ENCODE measurements at places on chromosomes 11 and 22.

DNA sequence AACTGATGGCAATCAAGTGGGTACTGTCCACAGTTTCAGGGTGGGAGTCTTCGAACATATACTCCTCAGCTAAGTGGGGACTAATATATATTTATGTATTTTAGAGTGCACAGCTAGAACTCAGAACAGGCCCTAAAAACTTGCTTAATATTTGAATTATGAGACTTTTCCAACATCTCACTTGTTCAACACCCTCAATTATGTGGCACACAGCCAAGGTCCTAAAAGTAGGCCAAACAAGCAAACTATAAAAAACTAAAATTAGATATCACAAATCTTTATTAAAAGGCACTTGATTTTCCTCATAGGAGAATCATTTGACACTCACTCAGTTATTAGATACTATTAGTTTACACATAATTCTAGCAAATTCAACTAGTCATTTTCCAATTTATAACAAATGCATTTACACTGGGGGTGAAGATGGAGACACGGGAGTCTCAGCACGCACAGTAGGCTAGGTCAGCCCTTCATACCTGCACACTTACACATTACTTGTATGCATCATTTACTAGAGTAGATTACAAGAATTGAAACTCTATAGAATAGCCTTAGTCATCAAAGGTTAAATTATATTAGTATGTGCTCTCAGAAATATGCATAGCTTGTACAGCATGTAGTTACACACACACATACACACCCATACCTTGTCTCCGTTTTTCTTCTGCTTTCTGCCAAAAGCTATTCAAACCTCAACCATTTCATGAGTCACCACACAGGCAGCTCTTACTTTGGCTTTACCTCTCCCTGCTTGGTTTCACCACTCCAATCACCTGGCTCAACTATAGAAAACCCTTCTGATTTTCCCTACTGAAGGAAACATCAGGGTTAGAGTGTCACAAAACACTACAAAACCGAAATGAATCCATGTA lies 171.5 kb downstream of the SBF2 start:
- no peak overlapping the region for H3K27ac ChIP-seq
- H3K27me3 ChIP-seq = no peaks in the 10 kb centered on the region
- H3K4me3 ChIP-seq = no peak overlapping the region
- peaks cover 4% of the 10 kb centered on the region for H3K4me1 ChIP-seq

GRCh38 chr22:27212617-27213177 lies 555.3 kb downstream of the MIAT start:
- H3K4me3 ChIP-seq = no peak overlapping the region
- H3K27me3 ChIP-seq = peaks cover 12% of the 10 kb centered on the region
- H3K36me3 ChIP-seq = no peaks in the 10 kb centered on the region
- no peak overlapping the region for H3K27ac ChIP-seq
- H3K4me1 ChIP-seq = no peaks in the 10 kb centered on the region
- no peak for DNase-seq

GRCh38 chr11:1292018-1292643 lies 17.3 kb downstream of the TOLLIP start:
- H3K4me1 ChIP-seq = no peaks in the 10 kb centered on the region
- H3K27me3 ChIP-seq = no peaks in the 10 kb centered on the region
- H3K4me3 ChIP-seq = no peak overlapping the region
- peaks cover 12% of the 10 kb centered on the region for H3K36me3 ChIP-seq

GRCh38 chr11:18011633-18012032 lies 1.2 kb downstream of the SERGEF start:
- peak overlapping the region; percentile 93 for H3K4me3 ChIP-seq
- DNase-seq = no peak
- peaks cover 40% of the 10 kb centered on the region for H3K4me1 ChIP-seq
- peaks cover 2% of the 10 kb centered on the region for H3K36me3 ChIP-seq
- no peaks in the 10 kb centered on the region for H3K27me3 ChIP-seq

- H3K4me1 ChIP-seq = peaks cover 3% of the 10 kb centered on the region
- H3K27ac ChIP-seq = no peak overlapping the region
- no peak overlapping the region for H3K4me3 ChIP-seq
- H3K36me3 ChIP-seq = peaks cover 4% of the 10 kb centered on the region
- no peaks in the 10 kb centered on the region for H3K27me3 ChIP-seq
- DNase-seq = no peak
Observed at GRCh38 chr22:30984317-30984716, 15.3 kb downstream of the TUG1 start.

GRCh38 chr11:2569321-2569721 lies 124.5 kb downstream of the KCNQ1 start:
- DNase-seq = no peak
- H3K4me3 ChIP-seq = no peak overlapping the region
- H3K27me3 ChIP-seq = no peaks in the 10 kb centered on the region
- H3K36me3 ChIP-seq = no peaks in the 10 kb centered on the region
- H3K27ac ChIP-seq = no peak overlapping the region
- H3K4me1 ChIP-seq = no peaks in the 10 kb centered on the region

GRCh38 chr11:15725246-15725645 lies 610.5 kb downstream of the INSC start:
- DNase-seq = no peak
- no peak overlapping the region for H3K27ac ChIP-seq
- no peak overlapping the region for H3K4me3 ChIP-seq
- no peaks in the 10 kb centered on the region for H3K27me3 ChIP-seq

DNA sequence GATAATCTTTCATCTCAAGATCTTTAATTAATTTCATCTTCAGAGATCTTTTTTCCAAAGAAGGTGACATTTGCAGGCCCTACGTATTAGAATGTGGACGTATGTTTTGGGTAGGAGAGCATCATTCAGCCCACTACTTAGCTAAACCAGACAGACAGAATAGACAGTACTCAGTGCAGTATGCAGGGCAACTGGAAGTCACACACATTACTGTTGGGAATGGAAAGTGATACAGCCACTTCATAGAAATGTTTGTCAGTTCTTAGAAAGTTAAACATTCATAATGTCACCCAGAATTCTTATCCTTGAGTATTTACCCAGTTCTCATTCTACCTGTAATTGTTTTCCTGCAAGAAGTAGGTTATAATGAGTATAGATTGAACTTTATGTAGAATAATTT lies 102.9 kb downstream of the PPP6R3 start:
- H3K27me3 ChIP-seq = no peaks in the 10 kb centered on the region
- no peak overlapping the region for H3K4me3 ChIP-seq
- peaks cover 28% of the 10 kb centered on the region for H3K4me1 ChIP-seq
- H3K36me3 ChIP-seq = peaks cover 56% of the 10 kb centered on the region

GRCh38 chr22:42970029-42970428 lies 44.9 kb downstream of the PACSIN2 start:
- no peak overlapping the region for H3K4me3 ChIP-seq
- H3K27ac ChIP-seq = no peak overlapping the region
- H3K4me1 ChIP-seq = peaks cover 40% of the 10 kb centered on the region
- peaks cover 8% of the 10 kb centered on the region for H3K36me3 ChIP-seq

- H3K4me1 ChIP-seq = no peaks in the 10 kb centered on the region
- no peak overlapping the region for H3K27ac ChIP-seq
- no peak for DNase-seq
- no peak overlapping the region for H3K4me3 ChIP-seq
Observed at GRCh38 chr22:29320546-29320945, 5.0 kb upstream of the RASL10A start.

DNA sequence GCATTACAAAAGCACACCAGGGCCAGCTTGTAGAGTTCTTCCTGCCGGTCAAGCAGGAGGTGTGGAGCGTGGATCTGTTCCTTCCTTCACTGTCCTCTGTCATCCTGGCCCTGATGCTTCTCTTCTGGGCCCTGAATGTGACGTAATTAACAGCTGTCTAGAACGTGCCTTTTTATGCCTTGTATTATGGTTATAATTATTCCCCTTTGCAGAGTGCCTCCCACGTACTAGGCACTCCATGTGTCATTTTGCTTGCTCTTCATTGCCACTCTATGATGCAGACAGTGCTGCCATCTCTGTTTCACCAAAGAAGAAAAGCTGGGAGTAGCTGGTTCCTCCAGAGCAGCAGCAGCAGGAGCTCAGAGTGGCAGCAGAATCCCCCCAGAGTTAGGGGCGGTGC lies 132.1 kb upstream of the TTC12 start:
- H3K36me3 ChIP-seq = no peaks in the 10 kb centered on the region
- H3K27ac ChIP-seq = no peak overlapping the region
- peaks cover 13% of the 10 kb centered on the region for H3K27me3 ChIP-seq
- no peak for DNase-seq
- no peak overlapping the region for H3K4me3 ChIP-seq

- H3K36me3 ChIP-seq = no peaks in the 10 kb centered on the region
- no peak overlapping the region for H3K4me3 ChIP-seq
- H3K4me1 ChIP-seq = no peaks in the 10 kb centered on the region
- H3K27ac ChIP-seq = no peak overlapping the region
- H3K27me3 ChIP-seq = peaks cover 9% of the 10 kb centered on the region
Observed at GRCh38 chr11:71097506-71098240, 154.7 kb downstream of the SHANK2 start.

DNA sequence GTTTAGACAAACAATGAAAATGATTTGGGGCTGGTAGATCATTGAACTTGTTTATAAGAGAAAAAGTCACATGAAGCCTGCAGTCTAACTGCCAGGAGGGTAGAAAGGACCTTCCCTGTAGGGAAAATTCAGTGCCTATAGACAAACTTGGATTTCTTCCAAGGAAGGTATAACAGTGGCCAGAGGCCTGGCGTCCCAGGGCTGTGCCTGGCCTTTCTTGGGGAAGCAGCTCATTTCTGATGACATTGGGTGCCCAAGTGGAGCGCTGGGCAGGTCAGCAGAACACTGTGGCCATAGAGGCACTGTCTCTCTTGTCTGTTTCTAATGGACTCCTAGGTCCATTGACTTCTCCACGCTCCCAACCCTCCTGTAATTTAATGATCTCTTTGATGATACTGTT lies 6.6 kb upstream of the FXYD6 start:
- no peaks in the 10 kb centered on the region for H3K4me1 ChIP-seq
- H3K27ac ChIP-seq = no peak overlapping the region
- peaks cover 10% of the 10 kb centered on the region for H3K27me3 ChIP-seq
- H3K4me3 ChIP-seq = no peak overlapping the region
- DNase-seq = no peak
- no peaks in the 10 kb centered on the region for H3K36me3 ChIP-seq

DNA sequence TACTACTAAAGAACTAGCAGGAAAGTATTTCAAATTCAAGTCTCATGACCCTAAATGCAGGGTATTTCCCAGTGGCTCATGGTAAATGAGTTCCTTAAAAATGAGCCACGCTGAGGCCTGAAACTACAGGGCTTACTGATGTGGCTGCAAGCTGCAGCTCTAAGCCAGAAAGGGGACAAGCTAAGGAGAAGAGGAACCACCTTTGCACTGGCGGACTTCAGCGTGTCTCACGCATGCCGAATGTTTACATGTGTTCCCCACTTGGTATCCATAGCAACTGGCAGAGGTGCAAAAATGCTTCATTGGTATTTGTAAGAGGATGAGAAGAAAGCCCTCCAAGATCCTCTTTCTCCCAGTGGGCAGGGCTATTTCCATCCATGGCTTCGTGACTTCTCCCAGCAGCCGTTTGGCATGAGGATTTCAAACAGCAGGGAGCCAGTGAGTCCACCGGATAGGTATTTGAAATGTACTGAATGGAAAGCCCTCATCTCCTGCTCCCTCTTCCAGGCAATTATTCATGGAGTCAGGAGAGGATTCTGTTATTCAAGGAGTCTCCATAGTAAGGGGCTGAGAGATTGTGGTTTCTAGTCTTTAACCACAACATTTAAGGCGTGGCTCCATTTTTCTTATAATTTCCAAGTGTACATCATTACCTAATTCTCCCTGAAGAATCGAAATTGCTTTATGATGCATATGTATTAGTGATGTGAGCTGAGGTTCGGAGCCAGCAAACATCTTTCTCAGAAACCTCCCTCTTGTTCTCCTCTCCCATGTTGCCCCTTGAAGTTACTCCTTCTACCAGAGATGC lies 55.3 kb upstream of the CD44 start:
- peaks cover 93% of the 10 kb centered on the region for H3K4me1 ChIP-seq
- H3K36me3 ChIP-seq = no peaks in the 10 kb centered on the region
- peak overlapping the region; percentile 62 for H3K4me3 ChIP-seq
- DNase-seq = peak; percentile 81

- no peak overlapping the region for H3K27ac ChIP-seq
- H3K36me3 ChIP-seq = peaks cover 5% of the 10 kb centered on the region
Observed at GRCh38 chr11:782264-783174, 5.2 kb upstream of the GATD1 start.

- peaks cover 13% of the 10 kb centered on the region for H3K27me3 ChIP-seq
- H3K4me1 ChIP-seq = no peaks in the 10 kb centered on the region
- H3K27ac ChIP-seq = no peak overlapping the region
- H3K4me3 ChIP-seq = no peak overlapping the region
- H3K36me3 ChIP-seq = no peaks in the 10 kb centered on the region
Observed at GRCh38 chr22:35970616-35971455, 57.8 kb downstream of the RBFOX2 start.

DNA sequence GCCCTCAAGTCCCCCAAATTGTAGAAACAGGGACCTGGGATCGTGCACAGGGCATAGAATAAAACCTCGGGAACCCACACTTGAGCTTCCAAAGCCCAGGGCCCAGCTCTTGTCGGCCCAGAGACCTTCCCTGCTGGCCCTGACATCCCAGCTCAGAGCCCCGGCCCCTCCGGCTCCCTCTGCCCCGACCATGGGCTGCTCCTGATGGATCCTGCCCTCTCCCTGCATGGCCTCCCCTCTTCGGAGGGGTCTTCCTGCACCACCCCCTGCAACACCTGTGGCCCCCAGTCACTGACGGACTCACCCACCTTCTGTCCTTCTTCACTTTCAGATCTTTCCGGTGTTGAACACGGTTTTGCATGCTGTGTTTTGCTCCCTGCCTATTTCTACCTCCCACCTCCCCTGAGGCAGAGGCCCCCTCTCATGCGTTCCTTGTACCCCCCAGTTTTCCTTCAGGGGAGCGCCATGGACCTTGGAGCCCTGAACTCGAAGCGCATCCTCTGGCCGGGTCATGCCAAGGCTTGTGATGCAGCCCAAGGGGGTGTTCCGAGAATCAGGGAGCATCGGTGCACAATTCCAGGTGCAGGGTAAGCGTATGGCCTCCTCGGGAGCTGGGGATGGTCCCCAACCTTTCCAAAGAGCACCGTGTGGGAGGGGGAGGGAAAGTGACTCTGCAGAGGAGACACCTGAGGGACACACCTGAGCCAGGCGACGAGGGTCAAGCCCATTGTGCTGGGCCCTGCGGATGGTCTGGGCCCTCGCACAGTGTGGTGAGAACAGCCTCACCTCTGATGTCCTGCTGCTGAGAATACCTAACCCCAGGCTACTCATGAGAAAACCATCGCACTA lies 666.4 kb downstream of the BRD1 start:
- no peak for DNase-seq
- H3K27ac ChIP-seq = no peak overlapping the region
- no peak overlapping the region for H3K4me3 ChIP-seq
- no peaks in the 10 kb centered on the region for H3K4me1 ChIP-seq
- no peaks in the 10 kb centered on the region for H3K36me3 ChIP-seq

- no peaks in the 10 kb centered on the region for H3K36me3 ChIP-seq
- no peaks in the 10 kb centered on the region for H3K4me1 ChIP-seq
- peaks cover 10% of the 10 kb centered on the region for H3K27me3 ChIP-seq
- no peak overlapping the region for H3K4me3 ChIP-seq
- no peak overlapping the region for H3K27ac ChIP-seq
Observed at GRCh38 chr11:134915881-134916280, 503.8 kb upstream of the B3GAT1 start.

GRCh38 chr11:16338393-16338792 lies 18.0 kb downstream of the SOX6 start:
- no peaks in the 10 kb centered on the region for H3K27me3 ChIP-seq
- DNase-seq = no peak
- H3K27ac ChIP-seq = no peak overlapping the region
- no peak overlapping the region for H3K4me3 ChIP-seq

All from activated CD4-positive, alpha-beta memory T cell treated with anti-CD3 and anti-CD28 coated beads for 36 hours (primary cell).